ENCODE measurements at places on chromosomes 4 and X. TPM values are rescaled to one million over a fixed set of nuclear protein-coding genes. Genes with fewer than 3 reads are reported as not detected.
A peak's percentile ranks its signal among the peaks of the same experiment; 100 is the strongest.

GRCh38 chrX:75327607-75328006, 53.7 kb downstream of the UPRT start:
- no peak for DNase-seq

- DNase-seq: peak; percentile 20
Observed at GRCh38 chr4:147340591-147341120, 140.2 kb upstream of the EDNRA start.

DNA sequence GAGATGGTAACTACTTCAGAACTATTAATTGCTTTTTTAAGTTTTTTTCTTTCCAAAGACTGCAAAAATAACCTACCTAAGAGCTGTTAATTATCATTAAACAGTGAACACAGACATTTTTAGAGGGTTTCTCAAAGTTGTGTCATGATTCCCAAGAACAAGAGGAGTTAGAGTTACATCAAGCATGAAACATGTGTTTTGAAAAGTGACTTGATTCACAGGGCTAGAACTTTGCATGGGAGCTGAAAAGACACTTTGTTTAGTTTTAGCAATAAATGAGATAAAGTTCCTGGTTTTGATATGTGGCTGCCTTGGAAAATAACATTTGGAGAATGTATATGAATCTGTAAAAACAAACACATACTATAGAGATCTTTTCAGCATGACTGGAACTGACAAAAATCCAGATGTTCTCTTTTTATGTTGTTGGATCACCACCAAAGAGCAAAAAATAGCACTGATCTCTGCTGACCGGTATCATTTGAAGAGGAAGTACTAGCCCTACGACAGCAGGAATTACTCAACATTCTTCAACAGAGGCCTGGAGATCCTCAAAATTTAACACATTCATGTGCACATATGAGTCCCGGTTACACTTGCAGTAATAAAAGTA, 173.0 kb upstream of the PCDH18 start:
- DNase-seq: peak; percentile 1

DNA sequence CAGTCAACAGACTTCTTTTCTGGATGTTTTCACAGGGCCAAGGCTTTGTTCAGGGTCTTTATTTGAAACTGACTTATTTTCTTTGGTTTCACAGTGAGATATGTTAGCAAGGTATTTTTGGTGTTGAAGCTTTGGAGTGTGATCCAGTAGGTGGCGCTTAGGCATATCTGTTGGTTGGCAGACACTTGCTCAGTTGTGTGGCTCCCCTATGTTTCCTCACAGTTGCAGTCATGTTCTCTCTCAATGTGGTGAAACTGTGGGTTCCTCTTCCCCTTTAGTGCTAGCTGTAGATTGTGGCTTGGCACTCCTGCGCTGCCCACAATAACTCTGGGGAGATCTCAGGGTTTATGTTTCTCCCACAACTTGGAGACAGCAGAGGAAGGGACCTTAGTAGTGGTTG, 460.8 kb downstream of the SLITRK2 start:
- DNase-seq: no peak

Gene SLC7A11
- 7.8 TPM for total RNA-seq

Gene USP17L25
- total RNA-seq: not detected

- no peak for DNase-seq
Observed at GRCh38 chr4:42904986-42905385, 12.5 kb downstream of the GRXCR1 start.

GRCh38 chr4:101232074-101232776, 115.1 kb downstream of the PPP3CA start:
- peak; percentile 68 for DNase-seq

- no peak for DNase-seq
Observed at GRCh38 chr4:118398226-118399090, 45.7 kb upstream of the PRSS12 start.

Gene AMBN
- total RNA-seq: not detected

DNA sequence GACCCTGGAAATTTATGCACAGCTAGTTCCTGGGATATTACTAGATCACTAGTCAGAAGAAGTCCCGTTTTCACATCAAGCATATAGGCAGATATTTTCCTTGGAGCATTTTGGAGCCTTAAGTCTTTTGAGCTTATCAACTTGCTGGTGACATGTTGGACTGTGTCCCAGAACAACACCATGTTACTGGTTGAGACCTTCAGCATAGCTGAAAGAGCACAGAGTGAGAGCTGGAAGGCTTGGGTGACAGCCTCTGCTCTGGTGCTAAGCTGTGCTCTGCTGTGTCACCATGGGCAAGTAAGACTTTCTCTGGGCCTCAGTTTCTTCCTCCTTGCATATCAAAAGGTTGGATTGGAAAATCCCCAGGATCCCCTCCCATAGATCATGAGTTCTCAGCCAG, 116.6 kb upstream of the FRMPD4 start:
- no peak for DNase-seq

DNA sequence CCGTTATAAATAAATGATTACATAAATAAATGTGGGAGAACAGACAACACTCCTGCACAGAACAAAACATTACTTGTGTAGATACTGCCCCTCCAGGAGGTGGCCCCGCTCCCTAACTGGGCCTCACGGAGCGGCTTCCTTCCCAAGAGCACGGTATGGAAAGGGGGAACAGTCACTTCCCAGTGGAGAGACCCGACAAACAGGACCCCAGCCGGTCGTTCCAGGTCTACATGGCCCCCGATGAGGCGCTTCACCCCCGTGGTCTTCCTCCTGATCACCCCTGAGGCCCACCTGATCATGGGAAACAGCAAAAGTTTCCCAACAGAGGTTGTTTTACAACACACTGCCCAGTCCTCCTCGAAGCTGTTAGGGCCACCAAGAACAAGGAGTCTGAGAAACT, 6.6 kb upstream of the SLC6A8 start:
- DNase-seq: no peak

DNA sequence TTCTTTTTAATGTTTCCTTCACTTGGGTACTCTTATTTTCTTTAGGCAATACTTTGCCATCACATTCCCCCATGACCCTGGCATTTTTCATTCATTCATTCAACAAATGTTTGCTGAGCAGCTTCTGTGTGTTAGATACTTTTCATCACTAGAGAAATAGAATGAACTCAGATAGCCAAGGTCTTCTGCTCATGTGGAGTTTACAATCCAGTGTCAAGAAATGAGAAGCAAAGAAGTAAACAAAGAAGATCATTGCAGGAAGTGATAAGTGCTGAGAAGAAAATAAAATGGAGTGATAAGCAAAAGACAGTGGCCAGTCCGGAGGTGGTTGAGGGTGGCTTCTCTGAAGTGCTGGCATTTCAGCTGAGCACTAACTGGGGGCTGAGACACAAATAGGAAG, 63.1 kb downstream of the LIMCH1 start:
- no peak for DNase-seq

GRCh38 chr4:48681856-48682255, 98.2 kb downstream of the FRYL start:
- DNase-seq: peak; percentile 36

DNA sequence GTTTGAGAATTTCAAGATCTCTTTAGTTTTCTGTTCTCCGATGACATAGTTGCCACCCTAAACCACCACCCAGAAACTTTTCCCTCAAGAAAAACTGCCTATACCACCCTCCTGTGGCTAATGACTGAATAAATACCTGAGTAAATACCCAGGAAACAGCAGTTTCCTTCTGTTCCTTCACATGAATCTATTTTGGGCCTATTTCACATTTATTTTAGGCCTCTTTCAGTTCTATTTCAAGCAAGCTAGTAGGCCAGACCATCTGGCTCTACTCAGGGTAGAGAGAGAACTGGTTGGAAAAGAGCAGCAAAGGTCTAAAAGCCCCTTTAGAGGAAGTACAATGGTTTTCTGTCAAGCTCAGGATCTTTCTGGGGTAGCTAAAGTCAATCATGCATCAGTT, 23.4 kb downstream of the ARHGEF9 start:
- peak; percentile 15 for DNase-seq

- DNase-seq: no peak
Observed at GRCh38 chr4:150332086-150332485, 249.9 kb upstream of the MAB21L2 start.

Gene CFI
- total RNA-seq: 38.1 TPM

Gene TMEM144
- 3.3 TPM for total RNA-seq

DNA sequence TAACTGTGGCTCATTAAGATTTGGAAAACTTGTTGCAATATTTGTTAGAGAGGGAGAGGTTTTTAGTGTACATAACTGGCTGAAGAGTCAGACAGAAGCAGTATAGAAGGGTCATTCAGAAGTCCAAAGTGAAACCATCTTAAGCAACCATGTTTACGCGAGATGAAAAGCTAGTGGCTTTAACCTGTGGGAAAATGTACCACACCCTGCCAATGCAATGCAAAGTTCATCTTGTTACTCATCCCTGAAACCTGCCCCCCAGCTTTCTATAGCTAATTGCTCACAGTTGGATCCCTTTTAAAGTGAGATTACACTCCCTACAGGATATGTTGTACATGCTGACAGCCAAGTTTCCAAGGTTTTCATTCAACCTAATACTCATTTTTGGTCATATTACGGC, 96.7 kb upstream of the RAPGEF2 start:
- DNase-seq: peak; percentile 68

DNA sequence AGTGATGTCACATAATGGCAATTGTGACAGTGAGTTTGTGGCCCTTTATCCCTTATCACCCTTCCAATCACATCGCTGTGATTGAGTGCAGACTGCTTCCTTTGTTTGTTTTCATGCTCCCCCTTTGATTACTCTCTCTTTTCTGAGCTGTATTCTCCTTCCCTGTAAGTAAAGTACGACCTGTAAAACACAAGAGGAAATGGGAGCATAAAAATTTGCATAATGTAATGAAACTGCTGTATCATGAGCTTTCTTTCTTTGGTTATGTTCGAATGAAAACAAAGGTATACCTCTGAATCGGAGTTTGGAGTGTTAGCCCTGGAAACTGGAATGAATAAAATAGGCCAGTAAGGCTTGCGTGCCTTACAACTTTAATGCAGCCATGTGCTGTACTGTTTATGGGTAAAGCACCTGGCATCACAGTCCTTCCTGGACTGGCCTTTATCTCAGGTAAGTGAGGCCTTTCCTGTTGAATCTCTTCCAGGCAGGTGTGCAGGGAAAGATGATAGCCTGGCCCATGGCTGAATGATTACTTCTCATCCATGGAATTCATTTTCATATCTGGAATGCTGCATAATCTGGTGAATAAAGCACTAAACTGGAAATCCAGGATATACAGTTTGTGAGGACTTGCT, 26.6 kb upstream of the HS3ST1 start:
- DNase-seq: no peak

DNA sequence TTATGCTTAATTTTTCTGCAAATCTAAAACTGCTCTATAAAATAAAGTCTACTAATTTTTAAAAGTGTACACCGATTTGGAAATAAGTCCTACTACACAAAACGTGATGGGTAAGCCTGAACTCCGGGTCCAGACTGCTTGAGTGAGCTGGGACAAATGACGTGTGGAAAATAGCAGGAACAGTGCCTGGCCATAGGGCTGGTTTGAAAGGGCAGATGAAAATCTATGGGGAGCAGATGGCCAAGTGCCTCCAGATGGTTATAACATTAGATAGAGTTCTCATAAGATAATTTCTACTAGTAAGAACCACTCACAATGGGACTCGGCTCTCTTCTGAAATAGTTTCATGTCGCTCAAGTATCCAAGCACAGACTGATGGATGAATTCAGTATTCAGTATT, 52.5 kb downstream of the F11 start:
- DNase-seq: no peak

- no peak for DNase-seq
Observed at GRCh38 chrX:109155161-109155560, 326.7 kb downstream of the GUCY2F start.

Gene SAGE1
- not detected for total RNA-seq

DNA sequence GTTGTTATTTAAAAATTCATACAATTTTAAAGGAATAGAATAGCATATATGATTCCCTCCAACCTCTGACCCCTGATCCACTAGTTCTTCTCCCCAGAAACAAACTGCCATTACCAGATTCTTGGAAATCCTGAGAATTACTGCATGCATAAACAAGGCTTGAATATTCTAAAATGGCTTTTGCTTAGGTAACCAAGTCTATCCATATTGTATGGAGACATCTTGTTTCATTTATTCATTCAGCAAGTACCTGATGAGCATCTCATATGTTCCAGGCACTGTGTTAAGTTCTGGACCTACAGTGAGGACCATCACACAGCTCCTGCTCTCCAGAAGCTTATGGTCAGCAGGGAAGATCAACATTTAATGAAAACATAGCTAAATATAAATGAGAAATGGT, 49.4 kb downstream of the TMEM164 start:
- DNase-seq: no peak

DNA sequence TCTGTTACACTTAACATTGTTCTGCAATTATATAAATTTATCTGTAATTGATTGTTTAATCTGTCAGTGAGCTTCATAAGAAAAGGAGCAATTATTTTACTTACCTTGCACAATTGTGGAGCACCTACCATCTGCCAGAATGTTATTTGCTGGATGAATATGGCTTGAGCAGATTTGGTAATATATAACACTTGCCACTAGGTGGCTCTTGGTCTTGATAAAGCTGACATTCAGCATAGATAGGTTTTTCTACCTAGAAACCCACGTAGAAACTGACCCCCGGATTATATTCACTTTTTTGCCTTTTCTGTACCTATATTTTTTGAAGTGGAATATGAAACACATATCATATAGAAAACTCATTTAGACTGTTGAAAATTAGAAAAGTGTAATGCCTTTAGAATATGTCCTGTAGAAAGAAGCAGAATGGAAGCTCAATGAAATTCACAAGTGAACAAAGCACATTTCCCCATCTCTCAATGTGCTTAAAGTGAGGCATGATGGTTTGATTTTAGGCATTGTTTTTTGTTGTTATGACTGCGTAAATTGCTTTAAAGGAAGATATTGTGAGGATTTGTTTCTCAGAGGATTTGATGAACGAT, 9.5 kb downstream of the RBPJ start:
- peak; percentile 65 for DNase-seq

DNA sequence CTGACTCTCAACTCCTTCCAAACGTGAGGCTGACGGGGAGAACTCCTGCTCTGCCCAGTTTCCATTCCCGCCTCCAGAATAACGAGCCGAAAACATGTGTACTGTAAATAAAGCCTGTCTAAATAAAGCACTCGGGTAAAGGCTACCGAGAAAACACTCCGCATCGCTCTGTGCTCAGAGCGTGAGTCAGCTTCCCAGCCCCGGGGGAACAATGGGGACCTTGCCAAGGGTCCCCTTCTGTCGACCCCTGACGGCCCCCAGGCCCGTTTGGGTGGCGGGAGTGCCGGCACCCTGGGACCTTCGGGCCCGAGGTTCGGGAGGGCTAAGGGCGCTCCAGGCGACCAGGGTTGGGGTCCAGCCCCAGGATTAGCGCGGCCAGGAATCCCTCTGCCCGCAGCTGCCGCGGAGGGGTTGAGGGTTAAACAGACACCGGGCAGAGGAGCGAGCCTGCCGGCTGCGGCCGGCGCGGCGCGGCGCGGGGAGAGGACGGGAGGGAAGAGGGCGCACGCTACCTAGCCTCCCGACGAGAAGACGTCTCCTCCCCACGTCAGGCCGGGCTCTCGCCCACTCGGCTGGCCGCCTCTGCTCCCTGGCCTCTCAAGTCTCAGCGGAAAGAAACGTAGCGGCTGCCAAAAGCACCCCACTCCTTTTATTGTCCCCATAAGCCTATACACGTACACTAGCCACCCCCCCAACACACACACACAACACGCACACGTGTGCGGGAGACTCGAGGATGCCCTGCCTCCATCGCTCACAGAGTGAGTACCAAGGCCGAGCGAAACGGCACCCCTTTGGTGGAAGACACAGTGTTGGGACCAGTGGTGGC, 85.5 kb downstream of the BCOR start:
- DNase-seq: peak; percentile 68

Gene SH3BP2
- 18.7 TPM for total RNA-seq

GRCh38 chrX:65598559-65599147, 64.1 kb upstream of the LAS1L start:
- no peak for DNase-seq

Gene TMEM271
- total RNA-seq: not detected

Gene REELD1
- not detected for total RNA-seq

All from M059J (cell line).